Left lobe of liver (tissue), 2 donors: ENCODE measurements at places on chromosomes 16 and 17.

DNA sequence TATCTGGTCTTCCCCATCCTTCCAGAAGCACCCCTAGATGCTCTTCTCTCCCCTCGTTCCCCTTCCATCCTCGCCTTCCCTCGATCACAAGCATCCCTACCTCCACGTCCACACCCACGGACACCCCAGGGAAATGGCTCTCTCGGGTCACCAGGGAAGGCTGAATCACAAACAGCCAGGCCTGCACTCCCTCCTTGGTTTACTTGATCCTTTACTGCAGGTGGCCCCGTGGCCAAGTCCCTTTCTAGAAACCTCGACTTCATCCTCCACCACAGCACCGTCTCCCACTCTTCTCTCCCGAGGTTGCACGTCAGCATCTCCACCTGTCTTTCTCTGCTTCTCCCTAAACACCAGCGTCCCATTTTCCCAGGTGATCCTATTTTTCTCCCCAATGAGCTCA lies 6.5 kb upstream of the RBFOX3 start:
- DNase-seq = no peak

DNA sequence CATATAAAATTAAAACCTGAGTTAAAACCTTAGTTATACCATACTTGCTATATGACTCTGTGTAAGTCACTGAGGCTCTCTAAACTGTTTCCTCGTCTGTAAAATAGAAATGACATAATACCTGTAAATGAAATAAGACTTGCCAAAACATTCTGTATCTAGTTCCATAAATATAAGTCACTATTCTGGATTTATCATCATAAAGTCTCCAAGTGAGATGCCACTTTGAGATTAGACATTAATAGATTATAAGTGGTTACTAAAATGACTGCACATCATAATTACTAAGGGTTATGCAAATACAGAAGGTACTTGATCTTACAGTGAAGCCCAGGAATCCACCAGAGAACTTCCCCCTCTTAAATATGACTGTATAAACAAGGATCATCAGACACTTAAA lies 12.0 kb upstream of the BRIP1 start:
- no peak for DNase-seq

- DNase-seq = no peak
These were observed 125.4 kb upstream of the CHMP6 start for GRCh38 chr17:80866050-80866793.

GRCh38 chr16:4390266-4391260 lies 18.9 kb downstream of the VASN start:
- DNase-seq = no peak

- DNase-seq = no peak
These were observed 61.4 kb downstream of the VAT1L start for GRCh38 chr16:77849646-77850258.

DNA sequence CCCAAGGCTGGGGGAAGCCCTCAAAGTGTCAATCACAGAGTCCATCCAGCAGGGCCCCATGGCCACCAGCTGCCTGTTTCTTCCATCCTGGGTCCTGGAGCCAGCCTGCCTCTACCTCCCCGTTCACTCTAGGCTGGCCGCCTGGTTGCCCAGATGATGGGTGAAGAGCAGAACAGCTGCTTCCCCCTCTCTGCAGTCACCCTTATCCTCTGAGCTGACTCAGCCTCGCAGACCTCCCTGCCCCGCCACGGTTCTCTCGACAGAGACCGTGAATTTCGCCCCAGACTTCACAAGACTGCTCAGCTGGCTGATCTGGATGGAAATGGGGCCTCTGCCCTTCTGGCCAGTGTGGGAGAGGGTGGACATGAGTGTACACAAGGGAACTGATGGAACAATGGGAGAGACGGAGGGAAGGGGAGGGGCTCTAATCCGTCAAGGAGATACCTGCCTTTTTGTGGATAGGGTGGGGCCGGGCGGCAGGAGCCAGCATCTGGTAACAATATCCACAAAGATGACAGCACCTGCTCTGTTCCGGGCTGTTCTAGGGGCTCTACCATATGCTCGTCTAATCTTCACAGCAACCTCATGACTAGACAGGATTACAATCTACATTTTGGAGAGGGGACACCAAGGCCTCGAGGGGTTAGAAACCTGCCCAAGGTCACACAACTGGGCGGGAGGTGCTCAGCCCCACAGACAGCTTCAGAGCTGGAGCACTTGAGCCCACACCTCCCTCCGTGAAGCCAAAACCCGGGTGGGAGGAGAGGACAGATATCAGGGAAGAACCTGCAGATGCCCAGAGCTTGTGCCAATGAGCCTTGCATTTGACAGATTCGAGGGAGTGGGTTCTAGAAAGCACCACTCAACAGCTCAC lies 136.0 kb downstream of the SDK2 start:
- no peak for DNase-seq

DNA sequence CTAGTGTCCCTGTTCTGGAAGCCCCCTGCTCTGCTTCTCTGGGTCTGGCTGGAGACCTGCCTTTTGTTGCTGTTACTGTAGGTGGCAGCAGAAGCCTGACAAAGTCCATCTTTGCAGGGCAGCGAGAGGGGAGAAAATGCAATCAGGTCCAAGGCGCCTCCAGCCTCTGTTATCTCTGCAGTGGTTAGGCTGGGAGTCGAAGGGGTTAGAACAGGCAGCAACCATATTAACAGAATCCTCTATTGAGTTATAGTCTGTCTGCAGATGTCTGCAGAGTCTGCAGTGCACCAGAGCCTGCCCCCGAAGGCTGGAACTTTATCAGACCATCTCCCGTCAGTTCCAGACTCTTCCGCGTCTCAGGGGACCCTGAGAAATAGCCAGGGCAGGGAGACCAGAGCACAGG lies 404.9 kb upstream of the EEF2KMT start:
- DNase-seq = no peak

DNA sequence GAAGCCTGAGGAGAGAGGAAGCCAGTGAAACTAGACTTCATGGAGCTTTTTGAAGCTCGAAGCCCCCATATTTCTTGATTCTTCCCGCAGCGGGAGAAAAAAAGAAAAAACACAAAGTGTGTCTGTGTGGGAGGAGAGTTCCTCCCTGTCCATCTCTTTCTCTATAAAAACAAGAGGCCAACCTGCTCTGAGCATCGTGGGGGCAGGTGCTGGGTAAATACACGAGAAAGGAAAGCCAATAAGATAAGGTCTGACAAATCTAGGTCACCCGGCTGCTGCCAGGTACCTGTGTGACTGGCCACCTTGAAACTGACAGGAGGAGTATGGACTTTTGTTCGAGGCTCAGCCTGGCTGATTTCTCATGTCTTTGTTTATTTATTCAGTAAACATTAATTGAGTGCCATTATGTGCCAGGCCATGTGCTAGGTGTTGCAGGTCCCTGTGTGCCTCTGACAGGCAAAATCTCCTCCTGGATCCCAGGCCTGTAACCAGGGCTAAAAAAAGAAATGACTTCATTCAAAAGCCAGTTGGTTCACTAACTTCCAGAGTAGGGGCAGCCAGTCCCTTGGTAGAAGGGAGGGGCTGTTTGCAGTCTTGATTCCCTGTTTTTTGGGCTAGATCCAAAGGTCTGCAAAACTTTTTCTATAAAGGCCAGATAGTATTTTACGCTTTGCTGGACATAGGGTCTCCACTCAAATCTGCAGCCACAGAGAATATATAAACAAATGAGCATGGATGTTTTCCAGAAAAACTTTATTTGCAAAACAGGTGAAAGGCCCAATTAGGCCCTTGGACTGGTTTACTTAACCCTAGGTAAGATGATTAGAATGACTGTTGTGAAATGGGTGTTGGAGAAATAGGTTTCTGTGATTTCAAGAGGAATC lies 35.6 kb downstream of the YPEL2 start:
- peak; percentile 94 for DNase-seq

DNA sequence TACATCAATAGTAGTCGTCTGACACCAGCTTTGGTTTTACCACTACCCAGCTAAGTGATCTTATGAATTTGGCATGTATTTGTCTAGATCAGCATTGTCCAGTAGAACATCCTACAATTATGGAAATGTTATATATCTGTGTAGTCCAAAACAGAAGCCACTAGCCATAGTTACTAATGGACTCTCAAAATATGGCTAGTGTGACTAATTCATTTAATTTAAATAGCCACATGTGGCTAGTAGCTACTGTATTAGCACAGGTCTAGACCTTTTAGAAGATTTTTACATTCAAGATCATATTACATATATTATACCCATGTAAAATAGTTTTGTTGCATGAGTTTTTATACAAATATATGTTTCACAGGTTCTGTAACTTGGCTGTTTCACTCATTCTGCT lies 27.0 kb upstream of the NFAT5 start:
- no peak for DNase-seq

DNA sequence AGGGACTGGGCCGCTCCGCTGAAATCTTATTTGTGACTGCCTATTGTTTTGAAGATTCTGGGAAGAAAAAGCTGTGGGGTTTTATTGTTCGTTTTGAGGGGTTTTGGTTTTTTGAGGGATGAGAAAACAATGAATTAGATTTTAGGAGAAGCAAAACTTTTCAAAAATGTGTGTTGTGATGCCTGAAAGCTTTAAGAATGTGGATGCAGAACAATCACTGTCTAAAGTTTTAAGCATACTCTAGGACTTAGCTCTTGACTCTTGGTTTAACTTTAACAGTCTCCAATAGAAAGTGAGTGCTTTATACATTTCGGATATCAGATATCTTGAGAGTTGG lies 899 bp downstream of the CFAP52 start:
- no peak for DNase-seq

DNA sequence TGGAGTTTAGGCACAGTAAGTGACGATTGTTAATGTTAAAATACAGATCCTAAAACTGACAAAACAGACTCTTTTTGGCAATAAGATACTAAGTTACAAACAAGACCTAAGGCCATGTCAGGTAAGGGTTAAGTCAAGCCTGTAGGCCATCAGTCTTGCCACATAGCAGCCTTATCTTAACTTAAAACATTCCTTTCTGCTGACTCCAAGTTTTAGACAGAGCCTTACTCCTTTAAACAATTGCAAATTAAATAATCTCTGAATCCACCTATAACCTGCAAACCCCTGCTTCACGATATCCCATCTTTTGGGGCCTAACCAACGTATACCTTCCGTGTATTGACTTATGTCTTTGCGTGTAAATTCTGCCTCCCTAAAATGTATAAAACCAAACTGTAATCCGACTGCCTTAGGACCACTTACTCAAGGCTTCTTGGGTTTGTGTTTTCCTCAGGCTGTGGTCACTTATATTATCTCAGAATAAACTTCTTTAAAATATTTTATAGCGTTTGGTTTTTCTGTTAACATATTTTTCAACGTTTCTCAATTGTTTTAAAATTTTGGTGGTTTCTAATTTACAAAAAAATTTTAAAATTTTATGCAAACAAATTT lies 64.4 kb downstream of the EFCAB5 start:
- DNase-seq = no peak

DNA sequence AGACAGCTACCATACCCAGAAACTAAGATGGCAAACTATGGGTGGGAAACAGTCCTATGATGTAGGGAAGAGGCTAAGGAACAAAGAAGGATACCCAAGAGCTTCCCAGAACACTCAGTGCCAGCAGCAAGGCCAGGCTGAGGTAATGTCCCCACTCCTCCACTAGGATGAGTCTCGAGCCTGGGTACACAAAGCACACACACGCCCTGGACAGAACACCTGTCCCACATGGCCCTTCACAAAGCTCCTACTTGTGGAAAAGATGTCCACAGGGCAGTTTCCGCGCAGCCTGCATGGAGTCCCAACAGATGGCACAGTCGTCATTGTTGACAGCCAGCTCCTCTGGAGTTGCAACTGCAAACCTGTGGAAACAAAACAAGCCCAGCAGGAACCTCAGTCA lies 23.9 kb downstream of the AMFR start:
- DNase-seq = no peak

DNA sequence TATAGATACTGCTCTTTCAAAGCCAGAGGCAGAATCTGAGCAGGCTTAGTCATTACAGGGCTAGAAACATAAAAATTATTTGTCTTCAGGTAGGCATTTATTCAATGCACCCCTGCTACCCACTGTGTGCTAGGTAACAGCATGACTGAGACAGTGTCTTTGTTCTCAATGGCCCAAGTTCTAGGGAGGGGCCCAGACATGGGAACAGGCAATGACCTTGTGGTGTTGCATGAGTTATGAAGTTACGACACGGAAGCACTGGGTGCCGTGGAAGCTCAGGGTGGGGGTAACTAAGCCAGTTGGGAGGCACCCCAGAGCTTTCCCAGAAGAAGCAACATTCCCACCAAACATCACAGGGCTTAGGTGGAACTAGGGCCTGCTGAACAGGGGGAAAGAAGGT lies 87.0 kb downstream of the CPPED1 start:
- no peak for DNase-seq

DNA sequence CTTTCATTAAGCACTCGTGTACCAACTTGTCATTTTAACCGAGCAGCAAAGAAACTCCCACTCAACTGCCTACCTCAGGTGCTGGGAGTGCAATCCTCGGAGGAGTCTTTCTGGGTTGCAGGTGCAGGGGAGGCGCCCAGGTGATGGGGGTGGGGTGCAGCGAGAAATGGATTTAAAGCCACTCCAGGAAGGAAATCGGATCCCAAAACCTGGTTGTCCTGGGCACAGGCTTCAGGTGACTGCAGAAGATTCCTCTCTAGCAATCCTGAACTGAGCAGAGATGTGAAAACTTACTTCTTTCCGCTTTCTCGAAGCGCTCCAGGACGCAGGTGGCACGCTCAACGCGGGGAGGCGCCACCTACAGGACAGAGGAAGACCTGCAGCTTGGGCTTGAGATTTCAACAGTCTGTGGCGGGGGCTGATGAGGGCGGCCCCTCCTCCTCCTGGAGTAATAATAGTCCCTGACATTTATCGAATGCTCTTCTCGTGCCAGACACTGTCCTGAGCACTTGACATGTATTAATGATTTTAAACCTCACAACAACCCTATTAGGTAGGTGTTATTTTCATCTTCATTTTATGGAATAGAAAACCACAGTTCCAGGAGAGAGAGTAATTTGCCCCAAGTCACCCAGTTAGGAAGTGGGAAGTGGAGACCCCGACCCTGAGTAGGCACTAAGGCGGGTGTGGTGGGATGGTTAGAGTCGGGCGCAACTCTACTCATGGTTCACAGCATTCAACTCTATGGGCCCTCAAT lies 27.2 kb upstream of the SKAP1 start:
- DNase-seq = peak; percentile 53

- no peak for DNase-seq
These were observed 143.1 kb downstream of the GSG1L start for GRCh38 chr16:27920391-27920891.

DNA sequence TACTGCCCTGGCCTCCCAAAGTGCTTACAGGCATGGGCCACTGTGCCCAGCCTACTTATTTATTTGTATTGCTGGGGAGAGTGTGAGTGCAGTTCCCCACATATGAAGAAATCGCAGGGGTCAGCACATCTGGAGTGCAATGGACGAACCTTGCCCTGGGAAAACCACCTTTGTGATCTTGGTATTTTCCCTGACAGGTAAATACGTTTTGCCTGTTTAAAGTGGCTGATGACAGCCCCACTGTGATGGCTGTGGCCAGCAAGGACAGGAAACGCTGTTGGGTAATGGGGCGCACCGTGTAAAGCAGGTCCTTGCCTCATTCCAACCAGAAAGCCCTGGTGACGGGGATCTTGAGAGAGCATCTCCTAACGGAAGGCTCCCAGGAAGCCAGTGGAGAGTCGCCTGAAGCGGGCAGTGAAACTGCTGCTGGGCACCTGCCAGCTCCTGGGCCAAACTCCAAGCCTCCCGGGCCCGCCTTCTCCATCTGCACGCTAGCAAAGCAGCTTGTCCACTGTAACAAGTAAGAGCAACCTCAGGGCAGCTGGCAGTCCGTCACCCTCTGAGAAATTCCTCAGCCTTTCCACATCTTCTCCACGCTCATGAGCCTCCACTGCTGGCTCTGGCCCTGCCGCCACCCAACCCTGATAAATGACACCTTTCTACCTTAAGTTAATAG lies 17.5 kb downstream of the EMC8 start:
- DNase-seq = peak; percentile 85
